A549 treated with DMSO at 1 μM for 4 hours (cell line): ENCODE measurements at places on chromosomes 12 and 14. TPM values are rescaled to one million over a fixed set of nuclear protein-coding genes. Genes with fewer than 3 reads are reported as not detected.

The TRIP11 gene
- 5.8 to 12.4 TPM (median 11.3 TPM) in 5 replicates for total RNA-seq

The GSC gene
- total RNA-seq = 0.27 to 0.55 TPM (median 0.37 TPM) in 5 replicates

The AICDA gene
- 0.03 to 0.26 TPM (median 0.05 TPM) in 5 replicates for total RNA-seq

The SYT1 gene
- 5.2 to 8.8 TPM (median 6.9 TPM) in 5 replicates for total RNA-seq

The STXBP6 gene
- 1.3 to 2.6 TPM (median 1.7 TPM) in 5 replicates for total RNA-seq

The DHRS2 gene
- 6.1 to 10.3 TPM (median 7.8 TPM) in 5 replicates for total RNA-seq

The CLEC4C gene
- not detected in 5 replicates for total RNA-seq

The BLTP3B gene
- total RNA-seq = 12.0 to 16.0 TPM (median 13.7 TPM) in 5 replicates

The OTUB2 gene
- 4.2 to 6.7 TPM (median 5.0 TPM) in 5 replicates for total RNA-seq

The PTHLH gene
- 37.6 to 41.9 TPM (median 40.6 TPM) in 5 replicates for total RNA-seq

The P2RX7 gene
- total RNA-seq = not detected in 5 replicates

The DACT1 gene
- total RNA-seq = 0.55 to 1.2 TPM (median 0.77 TPM) in 5 replicates

The BDKRB1 gene
- 0.58 to 2.3 TPM (median 1.3 TPM) in 5 replicates for total RNA-seq

The ADCY6 gene
- 11.4 to 15.6 TPM (median 15.0 TPM) in 5 replicates for total RNA-seq

The ANO6 gene
- 59.4 to 83.8 TPM (median 74.0 TPM) in 5 replicates for total RNA-seq

The KCNMB4 gene
- 0.12 to 0.26 TPM (median 0.15 TPM) in 5 replicates for total RNA-seq

The CCDC197 gene
- not detected in 5 replicates for total RNA-seq

The WSCD2 gene
- total RNA-seq = not detected in 5 replicates

The TSPAN9 gene
- 16.9 to 23.2 TPM (median 21.4 TPM) in 5 replicates for total RNA-seq

The TAS2R31 gene
- total RNA-seq = 0.09 to 0.22 TPM (median 0.16 TPM) in 4 of 5 replicates, not detected in the other

The C12orf54 gene
- total RNA-seq = not detected in 5 replicates

The GZMB gene
- not detected in 5 replicates for total RNA-seq

The HDAC7 gene
- 40.7 to 51.6 TPM (median 46.7 TPM) in 5 replicates for total RNA-seq

The MGAT4C gene
- 0.03 to 0.08 TPM (median 0.06 TPM) in 4 of 5 replicates, not detected in the other for total RNA-seq

The SERPINA3 gene
- 5.4 to 7.9 TPM (median 5.9 TPM) in 5 replicates for total RNA-seq

The SLC17A8 gene
- total RNA-seq = 0.05 TPM in 1 of 5 replicates, not detected in the others

The SLC22A17 gene
- total RNA-seq = 5.8 to 7.9 TPM (median 6.6 TPM) in 5 replicates

The KSR2 gene
- 0.78 to 0.84 TPM (median 0.80 TPM) in 5 replicates for total RNA-seq

The GARIN6 gene
- not detected in 5 replicates for total RNA-seq

The COX8C gene
- not detected in 5 replicates for total RNA-seq

The AHSA1 gene
- 256 to 286 TPM (median 280 TPM) in 5 replicates for total RNA-seq

The SLC4A8 gene
- total RNA-seq = 1.0 to 2.6 TPM (median 1.6 TPM) in 5 replicates

The HOXC11 gene
- total RNA-seq = 0.36 to 0.51 TPM (median 0.47 TPM) in 5 replicates

The SLC25A47 gene
- not detected in 5 replicates for total RNA-seq

The FAM222A gene
- total RNA-seq = 3.9 to 7.6 TPM (median 6.5 TPM) in 5 replicates

The KLRF1 gene
- not detected in 5 replicates for total RNA-seq

The CISTR gene
- not detected in 5 replicates for total RNA-seq

The RTN1 gene
- not detected in 5 replicates for total RNA-seq

The PLEKHG3 gene
- total RNA-seq = 32.1 to 54.8 TPM (median 51.5 TPM) in 5 replicates

The A2ML1 gene
- not detected in 5 replicates for total RNA-seq

The P3H3 gene
- total RNA-seq = 24.8 to 31.7 TPM (median 26.6 TPM) in 5 replicates

The BMAL2 gene
- total RNA-seq = 22.6 to 33.8 TPM (median 30.7 TPM) in 5 replicates

The GALNT6 gene
- total RNA-seq = 3.1 to 4.7 TPM (median 4.3 TPM) in 5 replicates

The C14orf132 gene
- 4.0 to 6.2 TPM (median 5.2 TPM) in 5 replicates for total RNA-seq

The SLC5A8 gene
- not detected in 5 replicates for total RNA-seq

The CMA1 gene
- total RNA-seq = not detected in 5 replicates

The FBLN5 gene
- total RNA-seq = 2.0 to 2.7 TPM (median 2.4 TPM) in 5 replicates

The REP15 gene
- total RNA-seq = 0.22 to 0.78 TPM (median 0.49 TPM) in 5 replicates

The EMP1 gene
- total RNA-seq = 75.2 to 115 TPM (median 84.5 TPM) in 5 replicates
